Cortex of kidney (tissue), 1 donor: ENCODE measurements at places on chromosomes 12 and 14.

DNA sequence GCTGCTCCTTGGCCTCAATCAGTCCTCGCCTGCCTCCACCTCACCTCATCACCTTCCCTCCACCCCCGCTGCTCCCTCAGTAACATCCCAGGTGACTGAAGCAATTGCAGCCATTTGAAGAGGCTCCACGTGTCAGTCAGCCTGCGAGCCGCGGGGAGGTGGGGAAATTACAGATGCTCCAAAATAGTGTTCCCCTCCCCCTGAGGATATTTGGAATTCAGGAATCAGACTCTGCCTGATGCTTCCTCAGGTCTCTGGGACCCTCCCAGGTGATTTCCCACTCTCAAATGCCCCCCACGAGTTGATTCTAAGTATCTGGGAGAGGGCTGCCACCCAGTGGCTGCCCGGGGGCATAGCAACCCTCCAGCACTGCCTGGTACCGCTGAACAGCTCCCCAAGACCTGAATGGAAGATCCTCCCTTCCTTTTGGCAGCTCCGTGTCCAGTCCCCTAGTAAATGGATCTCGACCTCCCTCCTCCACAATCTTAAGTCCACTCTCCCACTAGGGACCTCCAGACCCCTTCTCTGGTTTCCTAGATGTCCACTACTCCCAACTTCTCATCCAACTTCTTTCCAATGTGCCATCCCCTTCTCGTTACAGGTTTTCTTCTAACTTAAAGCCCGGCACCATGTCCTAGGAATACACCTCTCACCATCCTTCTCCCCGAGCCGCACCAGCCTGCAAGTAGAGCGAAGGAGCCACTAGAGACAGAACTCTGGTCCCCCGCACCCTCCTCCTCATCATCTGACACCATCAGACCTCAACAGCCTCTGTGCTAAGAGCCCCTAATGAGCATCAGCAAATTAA lies 1.4 kb upstream of the ASIC1 start:
- DNase-seq: no peak

GRCh38 chr12:102757882-102758226 lies 159.2 kb downstream of the PAH start:
- DNase-seq: no peak

DNA sequence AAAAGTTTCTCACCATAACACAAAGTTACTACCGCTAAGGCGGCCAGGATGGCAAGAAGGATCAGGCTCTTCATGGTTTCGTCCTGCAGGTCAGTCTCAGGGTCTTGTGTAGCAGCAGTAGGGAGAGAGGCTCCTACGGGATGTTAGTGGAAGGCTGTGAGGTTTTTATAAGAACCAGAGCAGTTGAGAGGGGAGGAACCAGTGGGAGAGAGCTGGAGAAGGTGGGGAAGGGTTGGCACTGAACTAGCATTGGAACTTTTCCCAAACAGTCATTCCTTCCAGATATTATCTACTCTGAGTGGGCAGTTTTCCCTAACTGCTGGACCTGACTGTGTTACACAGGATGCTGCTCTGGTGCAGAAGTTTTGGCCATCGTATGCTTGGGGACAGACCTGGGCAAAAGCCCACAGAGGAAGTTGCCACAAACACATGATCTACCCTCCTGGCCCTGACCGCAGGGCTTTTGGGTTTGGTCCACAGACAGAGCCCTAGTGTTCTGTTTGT lies at the start of gene MGP:
Gene MGP, minus strand, starts transcription at position 137 of the 504 bp plus-strand sequence. Its CDS starts 63 bp downstream, at position 74.
- no peak for DNase-seq

GRCh38 chr14:46581036-46581671 lies 70.4 kb downstream of the RPL10L start:
- DNase-seq: no peak

- no peak for DNase-seq
Measured at GRCh38 chr14:75476274-75476995, 45.8 kb upstream of the BATF start.

- DNase-seq: no peak
Measured at GRCh38 chr14:50521912-50522341, 10.4 kb downstream of the MAP4K5 start.

- DNase-seq: no peak
Measured at GRCh38 chr14:65003394-65003793, 16.7 kb downstream of the FNTB start.

- no peak for DNase-seq
Measured at GRCh38 chr12:94042321-94042720, 106.1 kb upstream of the PLXNC1 start.

DNA sequence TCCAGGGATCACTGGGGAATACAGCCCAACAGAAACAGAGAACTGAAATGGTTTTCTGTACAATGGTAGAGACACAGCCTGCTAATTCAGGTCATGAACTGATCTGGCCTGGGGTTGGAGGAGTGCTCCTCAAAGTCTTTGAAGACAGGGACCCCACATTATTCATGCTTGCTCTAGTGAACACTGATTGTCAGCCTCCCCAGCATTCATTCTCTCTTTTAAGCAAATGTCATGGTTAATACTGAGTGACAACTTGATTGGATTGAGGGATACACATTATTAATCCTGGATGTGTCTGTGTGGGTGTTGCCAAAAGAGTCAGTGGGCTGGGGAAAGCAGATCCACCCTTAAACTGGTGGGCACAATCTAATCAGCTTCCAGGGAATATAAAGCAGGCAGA lies 288.4 kb upstream of the NOS1 start:
- no peak for DNase-seq

- DNase-seq: no peak
Measured at GRCh38 chr14:22878271-22879246, 4.5 kb upstream of the REM2 start.

- DNase-seq: no peak
Measured at GRCh38 chr12:78418919-78419318, 445.7 kb upstream of the SYT1 start.
